ENCODE measurements at places on chromosomes 3 and 15. TPM values are rescaled to one million over a fixed set of nuclear protein-coding genes. Genes with fewer than 3 reads are reported as not detected.

The SLC12A1 gene
- not detected for total RNA-seq

The UBAP1L gene
- total RNA-seq, result 1.8 TPM

The CLDN16 gene
- not detected for total RNA-seq

The TEX55 gene
- not detected for total RNA-seq

The MYO1E gene
- total RNA-seq, result 23.6 TPM

The ARL13B gene
- total RNA-seq, result 5.6 TPM
